ENCODE measurements at places on chromosomes 11 and 22.

DNA sequence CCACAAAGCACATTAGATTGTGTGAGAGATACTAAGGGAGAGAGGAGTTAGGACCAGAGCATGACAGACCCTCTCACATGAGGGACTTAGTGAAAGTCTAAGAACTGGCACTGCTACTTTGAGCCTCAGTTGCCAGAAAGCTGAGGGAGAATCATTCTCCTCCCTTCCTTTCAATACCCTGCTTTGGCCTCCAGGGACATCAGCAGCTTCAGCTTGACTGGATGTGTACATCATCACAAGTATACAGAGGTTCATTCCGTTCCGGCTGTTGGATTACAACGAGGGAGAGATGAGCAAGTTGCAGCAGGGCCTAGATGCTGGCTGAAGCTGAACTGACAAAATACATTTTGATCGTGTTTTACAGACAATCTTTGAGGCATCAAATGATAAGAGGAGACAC, 15.7 kb upstream of the ANO5 start:
- DNase-seq: no peak
- H3K27me3 ChIP-seq: no peaks in the 10 kb centered on the region
- no peaks in the 10 kb centered on the region for H3K36me3 ChIP-seq
- H3K27ac ChIP-seq: no peak overlapping the region
- no peak overlapping the region for H3K4me3 ChIP-seq

GRCh38 chr22:38566726-38567504, 3.1 kb downstream of the DMC1 start:
- H3K4me1 ChIP-seq: peaks cover 20% of the 10 kb centered on the region
- H3K27ac ChIP-seq: no peak overlapping the region
- DNase-seq: no peak

GRCh38 chr11:76148941-76149613, 57.2 kb downstream of the WNT11 start:
- H3K4me3 ChIP-seq: no peak overlapping the region
- H3K36me3 ChIP-seq: no peaks in the 10 kb centered on the region
- peaks cover 23% of the 10 kb centered on the region for H3K27me3 ChIP-seq
- H3K4me1 ChIP-seq: peaks cover 17% of the 10 kb centered on the region
- no peak for DNase-seq

- no peaks in the 10 kb centered on the region for H3K27me3 ChIP-seq
- no peak for DNase-seq
- H3K4me3 ChIP-seq: no peak overlapping the region
- no peaks in the 10 kb centered on the region for H3K4me1 ChIP-seq
Observed at GRCh38 chr11:76103460-76103859, 102.8 kb downstream of the WNT11 start.

DNA sequence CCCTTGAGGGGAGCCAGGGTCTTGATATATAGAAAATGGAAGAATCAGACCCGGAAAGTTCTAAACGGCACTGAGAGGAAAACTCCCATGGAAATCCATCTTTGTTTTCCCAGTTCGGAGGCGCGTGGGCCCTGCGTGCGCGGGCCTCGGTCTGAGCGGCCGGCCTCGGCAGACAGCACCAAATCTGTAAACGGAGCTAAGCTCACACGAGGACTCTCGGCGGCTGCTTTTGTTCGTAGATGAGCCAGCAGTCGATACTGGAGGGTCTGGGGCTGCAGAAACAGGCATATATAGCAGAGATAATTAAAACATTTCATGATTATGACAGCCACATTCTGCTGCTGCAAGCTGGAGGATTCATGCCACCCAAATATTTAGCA, 68.5 kb upstream of the PPARA start:
- H3K4me1 ChIP-seq: no peaks in the 10 kb centered on the region
- no peak for DNase-seq
- H3K27ac ChIP-seq: no peak overlapping the region
- no peaks in the 10 kb centered on the region for H3K27me3 ChIP-seq
- H3K4me3 ChIP-seq: no peak overlapping the region

DNA sequence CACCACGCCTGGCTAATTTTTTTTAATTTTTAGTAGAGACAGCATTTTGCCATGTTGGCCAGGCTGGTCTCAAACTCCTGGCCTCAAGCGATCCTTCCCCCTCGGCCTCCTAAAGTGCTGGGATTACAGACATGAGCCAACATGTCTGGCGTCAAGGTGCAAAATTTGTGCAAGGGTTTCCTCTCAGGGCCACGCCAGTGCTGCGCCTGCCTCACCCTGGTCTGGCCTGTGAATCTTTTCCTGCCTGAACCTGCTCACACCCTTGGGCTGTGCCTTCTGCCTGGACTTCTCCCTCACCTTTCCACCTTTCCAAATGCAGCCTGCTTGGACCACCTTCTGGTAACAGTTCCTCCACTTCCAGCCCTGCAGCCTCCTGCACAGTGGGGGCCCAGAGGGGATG, 43.4 kb downstream of the MCM5 start:
- H3K4me1 ChIP-seq: peaks cover 9% of the 10 kb centered on the region
- DNase-seq: no peak
- H3K4me3 ChIP-seq: no peak overlapping the region

DNA sequence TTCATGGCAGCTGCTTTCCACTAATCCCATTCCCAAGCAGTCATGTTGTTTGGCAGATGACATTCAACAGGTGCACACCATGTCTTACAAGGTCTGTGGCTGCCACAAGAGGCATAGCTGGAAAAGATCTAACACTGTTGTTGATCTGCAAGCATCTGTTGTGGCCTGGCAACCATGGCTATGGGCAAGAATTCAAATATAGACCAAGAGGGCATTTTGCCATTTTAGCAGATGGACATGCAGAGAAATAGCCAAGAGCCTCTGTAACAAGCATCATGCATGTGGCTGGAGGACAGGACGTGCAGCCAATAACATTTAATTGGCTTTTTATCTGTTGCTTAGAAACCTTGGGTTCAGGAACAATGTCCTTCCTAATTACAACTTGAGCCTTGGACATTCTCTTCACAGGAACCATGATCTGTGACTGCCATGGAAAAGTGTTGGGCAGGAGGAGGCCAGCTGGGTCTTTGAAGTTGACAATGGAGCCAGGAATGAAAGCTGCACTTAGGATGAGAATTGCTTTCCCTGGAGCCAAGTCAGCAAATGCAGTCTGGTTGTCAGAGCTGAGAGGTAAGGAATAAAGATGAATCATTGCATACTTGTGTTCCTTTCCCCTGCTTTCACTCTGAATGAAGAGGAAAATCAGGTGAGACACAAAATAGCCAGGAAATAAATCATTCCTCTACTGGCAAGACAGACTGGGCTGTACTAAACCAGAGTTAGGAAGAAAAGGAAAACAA, 113.6 kb upstream of the ANO5 start:
- no peak overlapping the region for H3K27ac ChIP-seq
- no peak for DNase-seq
- H3K4me1 ChIP-seq: no peaks in the 10 kb centered on the region
- H3K4me3 ChIP-seq: no peak overlapping the region

DNA sequence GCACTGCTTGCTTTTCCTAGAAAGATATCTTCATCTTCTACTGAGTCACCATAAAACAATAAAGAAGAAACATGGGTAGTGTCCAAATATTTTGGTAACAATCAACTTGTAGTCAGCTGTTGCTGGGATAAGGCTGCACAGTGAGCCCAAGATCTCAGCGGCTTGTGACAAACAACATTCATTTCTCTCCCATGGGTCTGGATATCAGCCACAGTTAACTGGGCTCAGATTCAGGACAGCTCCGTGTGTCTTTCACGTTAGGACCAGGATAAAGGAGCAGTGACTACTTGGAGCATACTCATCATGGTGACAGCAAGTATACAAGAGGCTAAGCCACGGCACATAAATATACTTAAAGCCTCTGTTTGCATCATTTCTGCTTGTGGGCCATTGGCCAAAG, 27.9 kb upstream of the GRK3 start:
- H3K36me3 ChIP-seq: peaks cover 2% of the 10 kb centered on the region
- H3K27me3 ChIP-seq: peaks cover 9% of the 10 kb centered on the region
- no peak overlapping the region for H3K27ac ChIP-seq
- no peaks in the 10 kb centered on the region for H3K4me1 ChIP-seq
- no peak overlapping the region for H3K4me3 ChIP-seq

Measured in activated CD4-positive, alpha-beta T cell treated with anti-CD3 and anti-CD28 coated beads, Interleukin-2, amount 10 ng/mL, durations not matched to agents 24 days and 14 days (primary cell).